ENCODE measurements at places on chromosomes 12 and 14. TPM values are rescaled to one million over a fixed set of nuclear protein-coding genes. Genes with fewer than 3 reads are reported as not detected.
A peak's percentile ranks its signal among the peaks of the same experiment; 100 is the strongest.

SIX1 gene
- total RNA-seq = 0.36 TPM

GRCh38 chr14:94673781-94674231 lies 61.6 kb downstream of the SERPINA3 start:
- no peak for DNase-seq

DNA sequence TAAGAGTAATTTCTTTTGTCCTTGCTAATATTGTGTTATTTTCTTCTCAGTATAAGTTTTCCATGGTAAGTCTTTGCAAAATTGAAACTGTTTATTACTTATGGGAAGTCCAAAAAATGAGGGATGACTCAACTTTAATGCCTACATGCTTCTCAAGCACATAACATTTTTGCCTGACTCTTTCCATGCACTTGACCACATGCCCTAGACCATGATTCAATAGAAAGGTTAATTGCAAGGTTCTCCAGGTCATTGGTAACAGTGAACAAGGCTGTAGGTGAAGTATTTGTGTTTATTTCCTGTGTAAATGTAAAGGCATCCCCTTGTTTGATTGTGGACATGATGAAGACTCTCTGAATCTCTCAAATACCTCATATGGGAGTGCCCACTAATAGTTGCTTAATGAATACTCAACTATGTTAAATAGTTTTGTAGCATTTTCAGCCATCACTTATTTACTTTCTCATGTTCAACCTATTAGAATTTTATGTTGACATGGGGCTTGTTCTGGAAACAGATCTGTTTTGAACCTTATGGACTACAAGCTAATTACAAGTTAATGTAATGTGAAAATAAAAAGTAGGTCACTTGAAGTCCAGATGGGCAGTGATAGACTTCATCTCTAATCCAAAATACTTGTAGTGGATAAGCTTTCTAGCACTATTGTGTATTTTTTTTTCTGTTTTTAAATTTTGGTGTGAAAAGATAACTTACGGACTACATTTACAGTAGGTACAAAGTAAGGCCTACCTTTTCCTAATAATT lies 131.7 kb downstream of the TMTC2 start:
- peak; percentile 17 for DNase-seq

DNA sequence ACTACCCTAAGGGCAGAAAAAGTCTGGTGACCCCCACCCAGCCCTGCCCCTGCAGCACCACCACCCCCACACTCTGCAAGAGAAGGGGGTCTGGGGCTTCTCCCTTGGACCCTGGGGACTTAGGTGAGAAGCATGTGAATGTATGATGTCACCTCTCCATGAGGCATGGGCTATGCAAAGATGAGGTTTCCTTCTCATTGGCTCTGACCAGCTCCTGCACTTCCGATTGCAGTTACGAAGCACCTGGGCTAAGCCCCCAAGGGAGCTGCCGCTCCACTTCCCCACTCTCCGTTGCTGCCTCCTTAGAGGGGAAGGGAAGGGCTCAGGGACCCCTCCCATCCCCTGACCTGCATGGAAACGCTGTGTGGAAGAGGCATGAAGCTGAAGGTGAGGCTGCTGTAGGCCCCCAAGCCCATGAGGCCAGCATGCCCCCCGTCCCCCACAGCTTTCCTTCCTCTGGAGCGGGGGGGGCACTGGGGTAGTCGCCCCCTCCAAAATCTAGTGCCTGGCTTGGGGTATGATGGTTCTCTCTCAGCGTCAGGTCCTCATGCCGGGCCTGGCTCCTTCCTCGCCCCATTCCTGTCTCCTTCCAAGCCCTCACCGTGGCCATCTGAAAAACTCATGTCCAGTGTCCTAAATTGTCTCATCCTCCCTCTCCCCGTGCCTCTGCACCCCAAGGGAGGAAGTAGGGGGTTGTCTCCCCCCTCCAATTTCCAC lies 5.5 kb upstream of the DDX23 start:
- DNase-seq = no peak

DNA sequence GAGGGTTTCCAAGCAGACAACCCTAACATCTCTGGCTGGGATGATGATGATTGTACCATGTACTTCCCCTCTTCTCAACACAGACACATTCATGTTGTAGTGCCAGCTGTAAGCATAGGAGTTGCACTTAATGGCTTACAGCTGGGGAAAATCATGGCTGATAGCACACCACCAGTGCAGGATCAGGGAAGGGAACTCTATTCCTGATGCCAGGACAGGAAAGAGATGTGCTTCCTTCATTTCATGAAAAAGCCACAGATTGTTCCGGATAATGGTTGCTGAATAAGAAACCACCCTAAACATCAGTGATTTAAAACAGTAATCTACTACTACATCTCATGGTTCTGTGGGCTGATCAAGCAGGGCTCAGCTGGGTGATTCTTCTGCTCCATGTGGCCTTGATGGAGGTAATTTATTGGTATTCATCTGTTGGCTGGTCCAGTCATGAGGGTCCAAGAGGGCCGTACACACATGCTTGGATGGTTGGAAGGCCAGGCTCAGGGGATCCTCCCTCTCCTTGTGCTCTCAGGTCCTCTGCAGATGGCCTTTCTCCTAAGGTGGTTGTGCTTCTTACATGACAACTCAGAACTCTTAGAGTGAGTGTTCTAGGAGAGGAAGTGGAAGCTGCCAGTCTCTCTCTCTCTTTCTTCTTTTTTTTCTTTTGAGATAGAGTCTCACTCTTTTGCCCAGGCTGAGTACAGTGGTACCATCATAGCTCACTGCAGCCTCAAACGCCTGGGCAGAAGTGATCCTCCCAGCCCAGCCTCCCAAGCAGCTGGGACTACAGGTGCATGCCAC lies 16.5 kb downstream of the TRAF3 start:
- DNase-seq = no peak

GRCh38 chr12:131713349-131713748 lies 2.5 kb downstream of the SFSWAP start:
- DNase-seq = no peak

Data from cerebellum (tissue), 4 donors.